ENCODE measurements at places on chromosomes 7 and 10.

DNA sequence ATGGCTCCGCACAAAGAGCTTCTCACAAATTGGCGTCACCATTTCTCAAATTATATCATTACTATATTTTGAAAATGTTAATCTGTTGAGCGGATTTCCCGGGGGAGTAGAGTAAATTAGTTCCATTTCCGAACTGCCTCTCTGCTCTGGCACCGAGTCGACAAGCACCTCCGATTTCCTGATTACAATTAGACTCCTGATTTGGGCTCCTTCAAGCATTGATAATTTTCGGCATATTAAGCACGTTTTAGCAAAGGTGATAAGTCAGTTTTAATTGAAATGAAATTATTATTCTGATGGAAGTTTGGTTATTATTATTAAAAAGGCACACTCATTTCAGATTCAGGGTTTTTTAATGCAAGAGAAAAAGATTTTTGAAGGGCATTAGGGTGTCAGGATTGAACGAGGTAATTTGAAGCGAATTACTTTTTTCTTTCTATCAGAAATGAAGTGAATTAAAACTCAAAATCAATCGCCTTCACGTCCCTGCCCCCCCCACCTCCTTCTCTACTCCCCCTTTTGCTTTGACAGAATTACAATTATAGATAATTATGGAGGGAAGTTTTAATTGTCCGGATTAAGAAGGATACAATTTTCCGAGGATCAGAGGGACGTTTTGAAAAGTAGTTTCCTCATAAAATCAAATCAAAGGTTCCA, 4.0 kb upstream of the UNCX start:
- no peak for DNase-seq

DNA sequence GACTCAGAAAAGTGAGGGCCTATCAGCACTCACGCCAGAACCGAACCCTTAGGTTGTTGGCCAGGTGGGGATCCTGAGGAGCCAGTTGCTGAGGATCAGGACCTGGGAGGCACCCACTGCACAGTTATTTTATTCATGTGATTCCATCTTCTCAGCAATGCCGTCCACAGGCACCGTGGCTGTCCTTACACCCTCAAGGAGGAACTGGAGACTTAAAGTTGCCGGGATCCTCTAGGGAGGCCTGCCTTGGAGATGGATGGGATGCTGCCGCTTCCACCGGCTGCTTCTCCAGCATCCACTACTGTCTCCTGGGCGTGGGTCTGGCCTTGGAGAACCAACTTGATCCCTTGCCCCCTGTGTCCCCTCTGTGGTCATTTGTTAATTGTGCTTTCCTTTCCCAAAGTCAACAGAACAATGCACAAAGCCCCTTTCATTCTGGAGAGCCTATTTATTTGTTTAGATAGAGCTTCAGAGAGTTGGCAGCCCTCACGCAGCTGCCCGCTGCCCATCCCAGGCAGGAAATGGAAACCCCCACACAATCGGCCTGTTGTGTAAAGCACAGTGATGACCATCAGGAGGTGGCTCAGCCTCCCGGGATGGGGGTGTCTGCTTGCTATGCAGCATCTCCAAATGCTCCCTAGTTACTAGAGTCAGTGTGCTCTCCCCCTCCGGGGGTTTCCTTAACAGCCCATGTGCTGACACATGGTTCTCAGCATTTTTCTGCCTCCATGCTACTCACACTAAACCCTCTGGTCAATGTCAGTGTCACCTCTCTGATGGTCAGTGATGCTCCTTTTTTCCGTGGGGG, 52.9 kb upstream of the IGFBP3 start:
- no peak for DNase-seq

DNA sequence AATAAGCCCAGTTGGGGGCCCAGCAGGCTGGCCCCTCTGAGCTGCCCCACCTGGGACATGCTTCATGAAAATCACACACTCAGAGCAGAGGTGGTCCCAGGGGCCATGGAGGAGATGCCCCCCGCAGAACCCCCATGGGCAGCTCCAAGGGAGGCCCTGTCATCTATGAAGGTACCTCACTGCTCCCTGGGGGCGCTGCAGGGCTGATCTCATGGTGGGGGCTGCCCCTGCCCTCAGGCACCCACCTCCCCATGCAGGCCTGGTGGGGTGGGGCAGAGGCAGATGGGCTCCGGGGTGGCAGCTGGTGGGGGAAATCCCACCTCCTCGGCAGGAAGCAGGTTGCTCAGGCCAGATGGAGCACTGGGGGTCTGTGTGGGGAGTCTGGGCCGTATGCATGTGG, 60.5 kb downstream of the YKT6 start:
- no peak for DNase-seq

GRCh38 chr10:80659289-80659688, 121.6 kb downstream of the SH2D4B start:
- DNase-seq: no peak

DNA sequence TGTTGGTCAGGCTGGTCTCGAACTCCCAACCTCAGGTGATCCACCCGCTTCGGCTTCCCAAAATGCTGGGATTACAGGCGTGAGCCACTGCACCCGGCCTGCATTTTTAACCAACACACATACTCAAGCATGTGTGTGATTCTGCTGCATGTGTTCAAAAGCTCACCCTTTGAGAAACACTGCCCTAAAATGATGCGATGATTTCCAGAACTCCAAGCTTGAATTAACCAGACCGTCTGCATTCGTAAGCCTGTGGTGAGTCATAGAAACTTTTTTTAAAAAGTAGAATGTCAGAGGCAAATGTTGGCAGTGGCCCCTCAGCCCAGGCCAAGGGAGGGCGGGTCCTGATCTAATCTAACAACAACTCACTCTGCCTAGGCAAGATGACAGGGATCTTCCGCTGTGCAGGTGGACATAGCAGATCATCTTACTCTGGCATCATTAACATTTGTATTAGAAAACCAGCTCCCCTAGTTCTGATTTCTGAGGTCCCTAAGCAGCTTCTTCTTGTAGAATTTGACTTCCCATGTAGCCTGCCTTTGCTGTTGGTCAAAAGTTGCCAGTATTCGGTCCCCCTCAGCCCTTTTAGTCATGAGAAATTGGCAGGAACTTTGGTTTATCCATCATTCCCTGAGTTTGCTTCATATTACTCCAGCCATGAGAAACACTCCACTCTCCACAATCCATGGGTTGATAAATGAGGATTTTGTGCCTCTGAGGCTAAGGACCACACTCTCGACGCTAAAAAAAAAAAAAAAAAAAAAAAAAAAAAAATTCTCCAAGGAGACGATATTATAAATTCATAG, 190.4 kb downstream of the SKIDA1 start:
- no peak for DNase-seq

- DNase-seq: no peak
These were observed 21.9 kb downstream of the PSAP start for GRCh38 chr10:71829171-71829570.

DNA sequence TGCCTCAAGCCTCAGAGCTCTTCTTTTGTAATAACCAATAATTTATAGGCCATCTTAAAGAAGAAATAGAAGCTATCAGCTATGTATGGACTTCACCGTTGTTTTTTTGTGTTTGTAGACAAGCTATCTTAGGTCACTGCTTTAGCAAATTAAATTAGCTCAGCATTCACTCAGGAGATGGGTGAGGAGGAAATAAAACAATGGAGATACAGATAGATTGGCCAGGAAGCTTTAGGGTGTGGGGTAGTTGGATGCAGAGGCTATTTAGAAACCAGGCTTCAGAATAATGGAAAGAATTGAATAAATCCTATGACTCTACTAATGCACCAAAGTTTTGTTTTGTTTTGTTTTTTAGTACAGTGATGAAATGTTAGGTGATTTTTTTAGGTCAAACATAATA, 66.1 kb downstream of the MDFIC start:
- no peak for DNase-seq

- no peak for DNase-seq
These were observed 85.7 kb upstream of the COL13A1 start for GRCh38 chr10:69715899-69716606.
